HCT116 (cell line): ENCODE measurements at places on chromosomes 16 and 17.

GRCh38 chr16:3174618-3175148, 13.3 kb upstream of the OR1F1 start:
- DNase-seq, result no peak

DNA sequence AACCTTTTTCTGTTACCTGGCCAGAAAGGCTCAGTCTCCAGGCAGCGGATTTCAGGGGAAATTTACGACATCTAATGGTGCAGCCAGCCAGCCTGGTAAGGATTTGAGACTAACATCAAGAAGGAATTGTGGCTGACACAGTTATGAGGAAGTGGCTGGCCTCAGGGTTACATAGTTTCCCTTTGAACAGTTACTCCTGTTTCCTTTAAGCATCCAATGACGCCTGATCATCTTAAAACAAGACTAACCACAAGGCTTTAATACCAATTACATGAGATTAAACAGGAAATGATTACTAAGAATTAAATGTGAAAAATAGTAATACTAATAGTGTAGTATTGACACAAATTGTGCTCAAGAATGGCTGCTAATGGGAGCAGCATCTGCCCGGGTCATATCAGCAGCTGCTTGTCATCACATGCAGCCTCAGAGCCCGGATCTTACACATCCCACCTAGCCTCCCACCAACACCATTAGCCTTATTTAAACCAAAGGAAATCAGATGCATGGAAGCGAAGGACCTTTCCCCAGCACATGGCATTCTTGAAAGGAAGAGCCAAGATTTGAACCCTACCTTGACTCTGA, 431.8 kb downstream of the PMP22 start:
- DNase-seq, result no peak

GRCh38 chr16:1688807-1689560, 10.9 kb downstream of the JPT2 start:
- peak; percentile 66 for DNase-seq

DNA sequence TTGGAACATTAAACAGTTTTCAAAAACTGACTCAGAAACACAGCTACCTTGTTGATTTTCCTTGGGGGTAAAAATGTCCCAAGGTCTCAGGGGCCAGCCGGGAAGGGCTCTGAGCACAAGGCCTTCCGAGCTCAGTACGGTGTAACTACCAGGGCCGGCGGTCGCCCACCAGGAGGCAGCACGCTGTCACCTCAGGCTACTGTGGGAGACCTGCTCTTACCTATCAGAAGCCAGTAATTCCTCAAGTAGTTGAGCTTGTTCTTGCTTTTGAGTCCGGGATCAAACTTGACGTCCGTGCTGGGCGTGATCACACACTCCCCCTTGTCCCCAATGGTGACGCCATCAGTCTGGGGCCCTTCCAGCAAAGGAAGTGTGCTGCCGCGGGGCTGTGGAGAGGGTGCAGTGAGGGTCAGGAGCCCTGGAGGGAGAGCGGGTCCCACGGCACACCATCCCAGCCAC, 43.4 kb upstream of the ICAM2 start:
- no peak for DNase-seq

- DNase-seq, result no peak
Observed at GRCh38 chr17:64160378-64160777, 30.4 kb upstream of the ERN1 start.

DNA sequence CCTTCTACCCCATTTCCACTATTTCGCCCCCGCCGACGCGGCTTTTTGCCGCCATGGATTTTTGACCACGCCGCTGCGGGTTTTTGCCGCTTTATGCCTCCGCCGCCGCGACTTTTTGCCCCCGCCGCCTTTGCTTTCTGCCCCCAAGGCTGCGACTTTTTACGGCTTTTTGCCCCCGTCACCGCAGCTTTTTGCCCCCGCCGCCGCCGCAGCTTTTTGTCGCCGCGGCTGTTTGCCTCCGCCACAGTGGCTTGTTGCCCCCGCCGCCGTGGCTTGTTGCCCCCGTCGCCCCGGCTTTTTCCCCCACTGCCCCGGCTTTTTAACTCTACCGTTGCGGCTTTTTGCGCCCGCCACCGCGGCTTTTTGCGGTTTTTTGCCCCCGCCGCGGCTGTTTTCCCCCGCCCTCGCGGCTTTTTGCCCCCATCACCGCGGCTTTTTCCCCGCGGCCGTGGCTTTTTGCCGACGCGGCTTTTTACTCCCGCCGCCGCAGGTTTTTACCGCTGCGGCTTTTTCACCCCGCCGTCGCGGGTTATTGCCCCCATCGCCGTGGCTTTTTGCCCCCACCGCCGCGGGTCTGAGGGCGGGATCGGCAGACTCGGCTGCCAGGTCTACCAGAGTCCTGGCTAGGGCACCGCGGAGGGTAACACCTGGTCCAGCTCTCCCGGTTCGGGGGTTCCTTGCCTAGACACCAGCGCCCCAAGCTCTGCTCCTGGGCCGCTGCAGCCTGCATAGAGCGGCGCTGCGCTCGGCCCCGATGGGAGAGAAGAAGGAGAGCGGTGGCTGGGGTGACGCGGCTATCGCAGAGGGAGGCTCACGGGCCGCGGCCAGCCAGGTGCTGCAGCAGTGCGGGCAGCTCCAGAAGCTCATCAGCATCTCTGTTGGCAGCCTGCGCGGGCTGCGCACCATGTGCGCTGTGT, 562.7 kb upstream of the WSB1 start:
- no peak for DNase-seq

DNA sequence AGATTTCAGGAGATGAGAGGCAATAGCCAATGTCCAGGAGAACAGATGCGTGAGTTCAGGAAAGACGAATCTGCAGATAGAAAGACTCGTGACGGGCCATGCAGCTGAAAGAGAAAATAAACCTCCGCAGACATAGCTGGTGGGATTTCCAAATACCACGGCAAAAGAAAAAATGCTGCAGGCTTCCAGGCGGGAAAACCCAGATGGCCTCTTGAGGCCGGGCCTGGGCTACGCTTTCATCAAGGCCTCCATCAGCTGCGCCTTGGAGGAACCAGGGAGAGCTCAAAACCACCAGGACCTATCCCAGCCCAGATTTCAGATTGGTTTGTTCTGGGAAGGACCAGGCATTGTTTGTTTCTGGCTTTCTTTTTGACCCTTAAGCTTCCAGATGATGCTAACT, 16.7 kb downstream of the CCDC40 start:
- DNase-seq, result no peak

DNA sequence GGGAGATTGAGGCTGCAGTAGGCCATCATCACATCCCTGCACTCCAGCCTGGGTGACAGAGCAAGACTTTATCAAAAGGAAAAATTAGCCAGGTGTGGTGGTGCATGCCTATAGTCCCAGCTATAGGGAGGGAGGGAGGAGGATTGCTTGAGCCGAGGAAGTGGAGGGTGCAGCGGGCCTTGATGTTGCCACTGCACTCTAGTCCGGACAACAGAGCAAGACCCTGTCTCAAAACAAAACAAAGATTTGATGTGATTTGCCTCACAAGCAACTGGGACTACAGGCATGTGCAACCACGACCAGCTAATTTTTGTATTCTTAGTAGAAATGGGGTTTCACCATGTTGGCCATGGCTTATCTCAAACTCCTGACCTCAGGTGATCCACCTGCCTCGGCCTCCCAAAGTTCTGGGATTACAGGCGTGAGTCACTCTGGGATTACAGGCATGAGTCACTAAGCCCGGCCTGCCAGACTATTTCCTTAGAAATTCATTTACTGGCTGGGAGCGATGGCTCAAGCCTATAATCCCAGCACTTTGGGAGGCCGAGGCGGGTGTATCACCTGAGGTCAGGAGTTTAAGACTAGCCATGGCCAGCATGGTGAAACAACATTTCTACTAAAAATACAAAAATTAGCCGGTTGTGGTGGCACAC, 11.5 kb downstream of the UBE2G1 start:
- DNase-seq, result peak; percentile 22

- DNase-seq, result no peak
Observed at GRCh38 chr17:52390422-52390821, 231.9 kb upstream of the CA10 start.

DNA sequence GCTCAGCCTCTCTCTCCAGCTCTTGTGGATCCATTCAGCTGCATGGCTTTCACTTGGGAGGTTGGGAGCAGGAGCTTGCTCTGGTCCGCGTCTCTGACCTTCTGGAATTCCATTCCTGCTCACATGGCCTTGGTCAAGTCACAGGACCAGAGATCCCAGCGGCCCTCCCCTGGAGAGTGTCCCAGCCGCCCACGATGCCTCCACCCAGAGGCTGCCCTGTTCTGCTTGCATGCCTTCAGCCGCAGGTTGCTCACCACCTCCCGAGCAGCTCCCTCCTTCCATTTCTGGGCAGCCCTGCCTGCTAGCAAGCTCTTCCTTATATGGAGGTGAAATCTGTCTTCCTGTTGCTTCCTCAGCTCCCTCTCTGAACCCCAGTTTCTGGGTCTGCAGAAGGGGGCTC, 32.6 kb downstream of the RAI1 start:
- DNase-seq, result no peak

GRCh38 chr16:83808573-83809014, 816 bp downstream of the HSBP1 start:
- no peak for DNase-seq

DNA sequence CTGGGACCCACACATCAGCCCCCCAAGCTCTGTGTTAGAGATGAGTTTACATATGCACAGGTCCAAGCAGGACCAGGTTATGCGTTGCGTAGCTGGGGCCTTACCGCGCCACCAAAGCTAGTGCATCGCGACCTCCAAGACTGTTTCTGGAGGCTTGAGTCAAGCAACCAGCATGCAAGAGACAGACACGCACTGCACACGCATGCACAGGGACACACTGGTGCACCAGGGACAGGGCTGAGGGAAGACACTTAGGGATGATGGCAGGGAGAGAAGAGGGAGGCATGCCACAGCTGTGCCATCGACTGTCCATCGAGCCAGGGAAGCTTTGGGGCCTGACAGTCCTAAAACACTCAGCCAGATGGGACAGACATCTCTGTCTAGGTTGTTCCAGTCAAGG, 72.8 kb downstream of the MYH11 start:
- no peak for DNase-seq

DNA sequence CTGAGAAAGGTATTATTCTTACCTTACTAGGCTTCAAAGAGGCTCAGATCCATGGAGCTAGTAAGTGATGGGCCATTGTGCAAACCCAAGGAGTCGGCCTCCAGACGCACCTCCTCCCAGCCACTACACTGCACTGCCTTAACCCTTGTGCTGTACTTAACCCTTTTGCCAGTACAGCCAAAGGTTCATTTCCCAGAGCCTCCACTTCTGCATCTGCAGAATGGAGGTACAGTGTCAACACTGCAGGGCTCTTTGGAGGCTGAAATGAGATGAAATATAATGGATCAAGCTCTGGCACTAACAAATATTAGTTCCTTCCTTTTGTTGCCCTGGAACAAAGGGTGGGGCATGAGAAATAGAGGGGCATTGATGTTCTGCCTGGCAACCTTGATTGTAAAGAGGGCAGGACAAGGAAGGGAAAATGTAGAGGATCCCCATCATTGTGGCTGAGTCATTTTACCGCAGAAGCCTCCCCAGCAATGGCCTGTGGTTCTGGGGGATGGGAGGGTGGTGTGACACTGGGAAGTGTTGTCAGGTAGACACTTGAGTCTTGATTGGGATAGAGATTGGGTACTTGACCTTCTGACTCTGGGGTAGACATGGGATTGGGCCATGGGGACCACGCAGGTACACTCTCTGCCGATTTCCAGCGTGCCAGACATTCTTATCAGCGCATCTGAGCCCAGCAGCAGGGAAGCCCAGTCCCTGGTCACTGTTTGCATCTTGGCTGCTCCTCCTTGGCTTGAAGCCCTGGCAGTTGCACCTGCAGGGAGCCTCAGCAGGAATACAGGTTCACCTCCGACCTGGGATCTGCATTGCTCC, 84.0 kb downstream of the MSI2 start:
- no peak for DNase-seq

DNA sequence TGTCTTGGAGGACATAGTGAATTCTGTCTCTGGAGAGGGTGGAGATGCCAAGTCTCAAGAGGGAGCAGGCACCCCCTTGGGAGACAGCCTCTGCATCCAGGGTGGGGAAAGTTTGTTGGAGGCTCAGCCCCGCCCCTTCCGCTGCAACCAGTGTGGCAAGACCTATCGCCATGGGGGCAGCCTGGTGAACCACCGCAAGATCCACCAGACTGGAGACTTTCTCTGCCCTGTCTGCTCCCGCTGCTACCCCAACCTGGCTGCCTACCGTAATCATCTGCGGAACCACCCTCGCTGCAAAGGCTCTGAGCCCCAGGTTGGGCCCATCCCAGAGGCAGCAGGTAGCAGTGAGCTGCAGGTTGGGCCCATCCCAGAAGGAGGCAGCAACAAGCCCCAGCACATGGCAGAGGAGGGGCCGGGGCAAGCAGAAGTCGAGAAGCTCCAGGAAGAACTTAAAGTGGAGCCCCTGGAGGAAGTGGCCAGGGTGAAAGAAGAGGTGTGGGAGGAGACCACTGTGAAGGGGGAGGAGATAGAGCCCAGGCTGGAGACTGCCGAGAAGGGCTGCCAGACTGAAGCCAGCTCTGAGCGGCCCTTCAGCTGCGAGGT, 5.2 kb downstream of the ZNF646 start:
- no peak for DNase-seq
